ENCODE measurements at places on chromosomes 5 and 9.

DNA sequence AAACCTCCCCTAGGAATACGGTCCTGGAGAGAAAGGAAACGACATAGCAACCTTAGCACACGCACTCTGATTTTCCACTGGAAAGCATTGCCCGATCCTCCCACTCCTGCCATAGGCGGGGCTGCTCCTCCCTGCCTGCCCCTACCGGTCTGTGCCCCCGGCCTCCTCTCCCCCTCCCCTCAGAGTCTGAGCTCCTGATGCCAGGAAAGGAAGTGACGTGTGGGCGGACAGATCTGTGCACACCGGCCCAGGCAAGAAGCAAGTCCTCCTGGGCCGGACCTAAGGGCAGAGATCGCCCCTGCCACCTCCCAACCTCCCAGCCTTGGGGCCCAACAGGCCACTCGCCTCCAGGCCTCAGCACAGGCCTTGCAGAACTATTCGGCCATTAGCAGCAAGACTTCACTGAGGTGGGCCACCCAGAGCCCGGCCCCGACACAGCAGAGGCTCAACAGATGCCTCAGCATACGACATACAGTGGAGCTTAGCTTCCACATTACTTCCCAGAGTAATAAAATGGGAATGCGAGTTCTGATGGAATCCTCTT, 7.2 kb downstream of the NINJ1 start:
- DNase-seq = no peak

- DNase-seq = no peak
These were observed 252.3 kb upstream of the SLC24A2 start for GRCh38 chr9:20040991-20041696.

- DNase-seq = no peak
These were observed 105.5 kb upstream of the LMX1B start for GRCh38 chr9:126508171-126508591.

DNA sequence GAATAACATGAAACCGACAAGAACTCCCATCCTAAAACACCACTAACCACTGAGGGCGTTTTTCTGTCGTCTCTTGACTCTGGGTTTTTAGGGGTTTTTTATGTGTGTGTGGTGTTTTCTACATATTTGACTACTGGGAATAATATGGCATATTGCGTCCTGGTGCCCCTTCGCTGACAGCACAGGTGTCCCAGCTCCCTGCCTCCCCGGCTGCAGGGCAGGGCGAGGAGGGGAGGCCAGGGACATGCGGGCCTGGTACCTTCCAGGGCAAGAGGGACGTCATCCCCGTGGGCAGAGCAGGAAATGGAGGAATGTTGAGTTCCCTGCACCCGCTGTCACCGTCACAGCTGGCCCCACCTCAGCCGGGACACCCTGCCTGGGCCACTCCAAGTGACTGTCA, 34.8 kb downstream of the VAV2 start:
- DNase-seq = no peak

- no peak for DNase-seq
These were observed 361.8 kb downstream of the ELAVL2 start for GRCh38 chr9:23464275-23464674.

- DNase-seq = no peak
These were observed 59.5 kb downstream of the EBF1 start for GRCh38 chr5:159040181-159040580.

GRCh38 chr9:33202552-33203201, 35.5 kb upstream of the B4GALT1 start:
- DNase-seq = no peak

- no peak for DNase-seq
These were observed 29.9 kb downstream of the IRX2 start for GRCh38 chr5:2721385-2722138.

GRCh38 chr5:76209297-76209696, 126.1 kb downstream of the SV2C start:
- DNase-seq = no peak

DNA sequence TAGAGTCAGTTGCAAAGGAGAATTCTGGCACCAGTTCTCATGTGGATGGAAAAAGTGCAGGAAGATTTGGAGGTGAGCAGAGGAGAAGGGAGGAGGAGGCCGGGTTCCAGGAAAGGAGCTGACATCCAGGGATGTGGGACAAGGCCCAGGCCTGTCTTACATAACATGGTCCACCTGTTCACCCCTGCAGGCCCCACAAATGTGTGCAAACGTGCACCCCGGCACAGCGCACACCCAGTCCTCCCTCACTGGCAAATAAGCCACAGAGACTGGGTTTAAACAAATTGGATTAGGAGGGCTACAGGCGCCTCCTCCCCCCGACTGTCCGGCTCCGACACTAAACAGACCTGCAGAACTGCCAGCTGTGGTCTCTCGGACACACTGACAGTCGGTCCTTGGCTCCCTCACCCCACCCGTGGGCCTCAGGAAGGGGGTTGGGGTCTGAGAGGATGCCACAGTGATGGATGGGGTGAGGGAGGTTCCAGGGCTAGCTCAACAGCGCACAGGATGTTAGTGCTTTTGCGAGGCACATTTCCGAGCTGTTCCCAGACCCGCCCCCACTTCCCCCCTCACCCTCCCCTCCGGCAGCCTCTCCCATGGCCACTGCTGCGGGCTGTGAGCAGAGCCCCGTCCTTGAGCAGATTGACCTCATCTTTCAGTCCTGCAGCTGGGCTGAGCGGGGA, 43.4 kb upstream of the IL17B start:
- DNase-seq = no peak

- no peak for DNase-seq
These were observed 1740.9 kb downstream of the EFNA5 start for GRCh38 chr5:105929858-105930257.

DNA sequence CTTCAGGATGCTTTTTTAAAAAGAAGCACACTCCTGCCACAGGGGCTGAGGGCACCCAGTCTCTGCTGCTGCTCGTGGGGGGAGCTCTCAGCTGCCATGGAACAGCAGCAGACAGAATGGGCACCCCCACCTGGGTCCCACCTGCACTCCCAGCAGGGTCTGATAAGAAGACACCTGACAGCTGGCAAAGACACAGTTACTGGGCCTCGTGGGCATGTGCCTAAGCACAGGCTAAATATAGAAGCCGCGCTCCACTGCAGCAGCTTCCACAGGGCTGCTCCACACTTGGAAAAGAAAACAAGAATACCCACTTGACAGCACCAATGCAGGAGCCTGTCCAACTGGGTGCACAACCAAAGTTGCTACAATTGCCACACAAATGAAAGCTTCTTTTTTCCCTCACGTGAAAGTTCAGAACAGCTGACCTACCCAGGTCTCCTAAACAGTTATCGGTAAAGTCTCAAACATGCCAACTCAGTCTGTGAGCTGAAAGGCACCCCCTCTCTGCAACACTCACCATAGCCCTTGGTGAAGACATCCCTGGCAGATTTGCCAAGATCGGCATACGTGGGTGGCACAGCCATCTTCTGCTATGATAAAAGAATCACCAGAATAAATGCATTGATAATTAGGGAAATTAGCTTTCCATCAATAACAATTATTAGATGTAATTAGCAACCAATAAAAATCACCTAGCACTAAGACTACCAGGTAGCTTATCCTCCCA, 12.2 kb downstream of the VDAC1 start:
- DNase-seq = no peak
